ENCODE measurements at places on chromosomes 2 and 18.

- no peak for DNase-seq
Observed at GRCh38 chr2:29787473-29788465, 133.6 kb downstream of the ALK start.

- DNase-seq: no peak
Observed at GRCh38 chr18:57845605-57846074, 42.5 kb upstream of the ATP8B1 start.

- no peak for DNase-seq
Observed at GRCh38 chr2:48723129-48723528, 32.4 kb downstream of the LHCGR start.

GRCh38 chr2:71510196-71510807, 56.9 kb downstream of the DYSF start:
- DNase-seq: peak; percentile 47

DNA sequence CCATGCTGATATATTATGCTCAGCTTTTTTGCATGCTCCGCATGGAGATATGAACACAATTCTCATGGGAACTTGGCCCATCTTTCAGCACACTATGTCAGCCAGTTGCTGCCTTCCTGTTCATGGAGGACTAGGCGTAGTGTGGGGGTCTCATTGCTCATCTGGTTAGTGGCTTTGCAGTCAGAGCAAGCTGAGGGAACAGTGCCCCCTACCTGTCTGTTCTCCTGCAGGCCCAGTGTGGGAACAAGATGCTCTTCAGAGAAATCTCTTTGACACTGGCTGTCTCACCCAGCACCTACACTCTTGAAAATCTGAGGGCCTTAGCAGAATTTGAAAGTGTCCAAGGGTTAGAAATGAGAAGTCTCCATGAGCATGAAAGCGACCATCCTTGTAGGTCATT, 47.1 kb downstream of the SPTBN1 start:
- peak; percentile 52 for DNase-seq

- no peak for DNase-seq
Observed at GRCh38 chr2:75959724-75960471, 249.2 kb upstream of the GCFC2 start.

- DNase-seq: no peak
Observed at GRCh38 chr18:31741097-31741735, 19.5 kb downstream of the SLC25A52 start.

DNA sequence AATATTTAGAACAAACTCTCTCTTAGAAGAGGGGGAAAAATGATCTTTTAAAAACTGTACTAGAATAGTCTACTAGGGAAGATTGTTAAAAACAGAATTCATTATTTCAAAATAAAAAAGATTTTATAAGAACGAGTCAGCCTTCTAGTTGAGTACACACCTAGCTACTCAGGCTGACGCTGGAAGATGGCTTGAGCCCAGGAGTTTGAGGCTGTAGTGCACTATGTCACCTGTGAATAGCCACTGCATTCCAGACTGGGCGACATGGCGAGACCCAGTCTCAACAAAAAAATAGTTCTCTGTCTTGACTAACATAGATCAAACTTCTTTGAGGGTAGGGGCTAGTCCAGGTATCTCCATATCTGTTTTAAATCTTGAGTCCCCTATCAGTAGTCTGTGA, 33.9 kb downstream of the ERLEC1 start:
- DNase-seq: no peak

DNA sequence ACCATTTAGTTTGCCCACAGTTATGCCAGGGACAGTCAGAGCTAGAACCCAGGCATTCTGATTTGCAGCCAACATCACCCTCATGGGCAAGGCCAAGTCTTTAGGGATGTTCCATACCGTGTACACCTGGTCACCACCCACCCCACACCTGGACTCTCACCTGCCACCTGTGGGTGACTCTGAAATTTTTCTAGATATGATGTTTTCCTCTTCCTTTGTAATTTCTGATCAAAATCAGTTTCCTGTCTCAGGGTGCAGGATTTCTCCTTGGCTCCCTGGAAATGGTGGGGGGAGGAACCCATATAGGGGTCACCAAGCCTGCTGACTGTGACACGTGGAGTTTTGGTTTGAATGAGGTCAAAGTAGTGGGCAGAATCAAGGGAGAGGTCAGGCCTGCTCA, 138.2 kb downstream of the ACOXL start:
- no peak for DNase-seq

- DNase-seq: no peak
Observed at GRCh38 chr2:46362667-46363012, 65.4 kb downstream of the EPAS1 start.

DNA sequence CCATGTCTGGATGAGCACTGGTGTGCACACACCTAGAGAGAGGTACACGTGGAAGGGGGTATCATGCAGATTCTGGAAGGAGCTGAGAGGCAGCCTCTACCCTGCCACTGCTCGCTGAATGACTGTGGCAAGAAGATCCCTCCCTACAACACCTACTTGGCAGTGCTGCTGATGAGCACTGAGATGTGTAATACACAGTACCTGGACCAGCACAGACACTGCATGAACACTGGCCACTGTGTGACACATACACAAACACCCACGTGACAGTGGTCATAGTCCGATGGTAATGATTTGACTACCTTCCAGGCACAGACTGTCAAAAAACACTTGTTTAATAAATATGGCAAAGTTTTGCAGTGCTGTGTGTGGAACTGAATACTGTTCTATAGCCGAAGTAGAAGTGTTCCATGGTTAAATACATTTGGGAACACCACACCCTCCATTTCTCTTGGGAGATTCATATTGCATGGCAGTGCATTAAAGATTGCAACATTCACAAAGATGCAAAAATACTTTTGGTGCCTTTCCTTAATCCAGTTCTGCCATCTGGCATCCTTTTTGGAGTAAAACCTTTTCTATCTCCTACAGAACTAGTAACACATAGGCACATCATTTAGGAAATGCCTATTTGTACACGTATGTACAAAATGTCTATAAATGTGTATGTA, 29.6 kb downstream of the MRPS5 start:
- DNase-seq: no peak

DNA sequence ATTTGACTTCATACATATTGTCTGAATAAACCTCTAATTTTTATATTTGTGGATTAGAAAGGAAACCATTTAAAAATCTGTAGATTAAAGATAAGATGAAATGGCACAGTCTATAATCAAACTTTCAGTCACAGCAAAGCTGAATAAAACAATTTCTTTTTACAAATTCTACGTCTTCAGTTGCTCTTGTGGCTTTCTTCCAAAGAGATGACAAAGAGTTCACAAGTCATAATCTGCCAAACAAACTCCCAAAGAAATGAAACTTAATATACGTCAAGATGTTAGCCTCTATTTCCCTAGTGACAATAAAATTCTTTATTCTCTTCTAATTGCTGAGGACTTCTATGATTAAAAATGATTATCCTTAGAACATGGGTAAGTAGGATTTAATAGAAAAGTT, 66.3 kb downstream of the FIGN start:
- DNase-seq: no peak

DNA sequence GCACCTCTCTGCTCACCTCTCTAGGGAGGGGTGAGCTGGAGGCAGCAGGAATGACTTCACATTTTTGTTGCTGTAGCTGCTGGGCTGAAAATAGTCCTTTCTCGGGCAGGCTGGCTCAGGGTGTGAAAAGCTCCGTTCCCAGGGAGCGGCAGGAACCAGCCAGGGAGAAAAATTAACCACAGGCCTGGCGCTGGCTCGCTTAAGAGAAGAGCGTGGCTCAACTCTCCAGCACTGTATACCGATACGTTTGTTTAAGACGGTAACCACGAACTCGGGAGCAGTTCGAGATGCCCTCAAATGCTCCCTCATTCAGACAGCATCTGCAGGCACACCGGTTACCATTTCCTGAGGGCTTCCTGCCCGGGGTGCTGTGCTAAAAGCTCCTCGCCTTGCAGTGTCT, 129.6 kb downstream of the CELF4 start:
- DNase-seq: no peak

- no peak for DNase-seq
Observed at GRCh38 chr2:156038021-156038420, 294.5 kb downstream of the NR4A2 start.

DNA sequence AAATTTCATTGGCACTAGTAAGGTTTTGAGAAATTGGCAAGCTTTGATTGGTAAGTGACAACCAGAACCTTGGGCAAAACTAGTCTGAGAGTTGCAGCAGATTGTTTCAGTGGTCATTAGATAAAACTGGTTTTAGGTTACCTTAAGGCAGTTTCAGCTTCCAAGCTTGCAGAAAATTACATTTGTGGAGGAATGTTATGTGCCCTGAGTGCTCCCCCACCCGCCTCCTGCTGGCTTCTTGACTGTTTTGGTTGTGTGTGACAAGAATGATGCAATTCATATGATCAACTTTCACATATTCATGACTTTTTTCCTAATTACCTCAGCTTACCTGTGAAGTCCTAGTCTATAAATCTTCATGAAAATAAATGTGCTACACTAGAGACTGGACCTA, 599.5 kb upstream of the ZNF804A start:
- no peak for DNase-seq

- no peak for DNase-seq
Observed at GRCh38 chr18:54991981-54992380, 32.7 kb upstream of the CCDC68 start.

GRCh38 chr18:26497866-26498265, 50.5 kb downstream of the KCTD1 start:
- no peak for DNase-seq

DNA sequence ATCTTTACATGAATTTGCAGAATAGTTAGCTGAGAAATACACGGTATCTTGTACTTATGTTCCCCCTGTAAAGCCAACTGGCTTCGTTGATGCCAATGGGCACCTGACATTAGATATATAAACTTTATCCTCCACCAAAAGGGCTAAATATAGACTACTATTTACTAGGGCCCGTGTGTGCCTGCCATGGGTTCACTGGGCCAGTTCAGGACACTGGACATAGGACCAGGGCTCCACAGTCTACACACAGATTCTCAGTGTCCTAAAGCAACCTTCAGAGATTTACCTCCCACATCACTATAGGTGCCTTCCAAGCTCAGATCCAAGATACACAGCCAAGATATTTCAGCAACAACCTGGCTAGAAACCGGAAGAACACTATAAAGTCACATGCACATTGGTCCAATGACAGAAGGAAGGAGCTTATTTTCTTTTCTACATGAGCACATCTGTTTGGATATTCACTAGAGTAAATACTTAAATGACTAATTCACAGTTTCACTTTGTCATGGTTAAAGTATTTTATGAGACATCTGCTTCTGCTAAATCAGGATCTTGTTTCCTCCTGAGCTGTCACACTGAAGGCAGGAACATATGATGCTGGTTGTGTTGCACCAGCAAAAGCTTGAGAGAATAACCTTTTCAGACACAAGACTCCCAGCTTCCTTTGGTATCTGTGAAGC, 95.1 kb downstream of the MYO5B start:
- peak; percentile 81 for DNase-seq

DNA sequence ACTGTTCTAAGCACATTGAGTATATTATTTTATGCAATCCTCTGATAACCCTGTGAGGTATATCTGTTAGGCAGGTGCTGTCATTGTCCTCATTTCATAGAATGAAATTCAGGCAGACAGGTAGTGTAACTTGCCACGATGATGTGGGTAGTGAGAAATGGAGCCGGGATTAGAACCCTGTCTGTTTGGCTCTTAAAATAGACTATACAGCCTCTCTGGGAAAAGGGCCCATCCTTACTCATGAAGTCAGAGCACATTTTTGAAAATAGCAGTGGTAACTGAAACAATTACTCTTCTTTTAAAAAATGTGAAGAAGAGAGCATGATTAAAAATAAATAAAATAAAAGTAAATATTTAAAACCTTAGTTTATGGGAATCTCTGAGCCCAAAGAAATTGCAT, 23.0 kb downstream of the FAM171B start:
- no peak for DNase-seq

DNA sequence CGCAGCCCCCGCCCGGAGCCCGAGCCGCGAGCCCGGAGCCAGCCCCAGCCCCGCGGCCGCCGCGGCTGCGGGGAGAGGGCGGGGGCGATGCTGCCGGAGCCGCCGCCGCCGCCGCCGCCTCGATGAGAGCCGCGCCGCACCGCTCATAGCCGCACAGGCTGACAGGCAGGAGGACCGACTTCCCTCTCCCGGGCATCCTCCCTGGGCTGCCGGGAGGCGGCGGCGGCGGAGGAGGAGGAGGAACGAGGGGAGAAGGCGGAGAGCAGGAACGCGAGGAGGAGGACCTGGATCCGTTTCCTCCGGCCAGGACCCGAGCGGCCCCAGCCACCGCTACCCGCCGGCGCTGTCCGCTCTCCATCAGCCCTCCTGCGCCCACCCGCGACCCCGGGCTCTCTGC, 370 bp downstream of the KLHL29 start:
- DNase-seq: no peak

DNA sequence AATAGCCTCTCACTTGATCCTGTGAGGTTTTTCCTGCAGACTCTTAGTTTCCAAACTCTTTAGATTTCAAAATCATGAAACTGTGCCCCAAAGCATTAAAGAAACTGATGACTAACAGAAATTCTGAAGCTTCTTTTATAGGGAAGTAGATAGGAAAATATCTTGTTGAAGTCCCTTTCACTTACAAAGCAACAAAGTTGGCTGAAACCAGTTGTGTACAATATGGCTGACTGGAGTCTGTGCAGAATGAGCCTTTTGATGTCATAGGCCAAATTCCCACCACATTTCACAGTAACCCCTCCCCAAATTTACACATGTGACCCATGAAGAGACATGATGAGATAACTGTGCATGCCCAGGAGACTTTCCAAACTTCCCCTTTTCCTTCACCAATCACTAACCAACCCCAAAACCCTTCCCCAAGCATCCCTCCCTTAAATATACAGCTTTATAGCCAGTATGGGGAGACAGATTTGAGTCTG, 61.7 kb upstream of the NCK2 start:
- no peak for DNase-seq

DNA sequence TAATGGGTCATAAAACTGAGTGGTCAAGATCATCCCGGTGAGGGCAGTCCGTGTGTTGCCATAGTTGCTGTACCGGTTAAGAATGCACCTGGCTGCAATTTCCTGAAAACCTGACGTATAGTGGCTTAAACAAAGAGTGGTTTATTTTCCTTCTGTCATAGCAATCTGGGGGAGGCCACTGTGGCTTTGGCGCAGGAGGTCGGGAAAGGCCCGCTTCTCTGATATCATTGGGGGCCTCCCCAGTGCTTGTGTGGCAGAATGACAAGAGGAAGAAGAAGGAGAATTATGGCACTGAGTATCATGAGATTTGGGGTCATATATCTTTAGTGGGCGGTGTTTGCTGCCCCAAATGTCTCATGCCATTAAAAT, 4.4 kb downstream of the C2orf92 start:
- no peak for DNase-seq

DNA sequence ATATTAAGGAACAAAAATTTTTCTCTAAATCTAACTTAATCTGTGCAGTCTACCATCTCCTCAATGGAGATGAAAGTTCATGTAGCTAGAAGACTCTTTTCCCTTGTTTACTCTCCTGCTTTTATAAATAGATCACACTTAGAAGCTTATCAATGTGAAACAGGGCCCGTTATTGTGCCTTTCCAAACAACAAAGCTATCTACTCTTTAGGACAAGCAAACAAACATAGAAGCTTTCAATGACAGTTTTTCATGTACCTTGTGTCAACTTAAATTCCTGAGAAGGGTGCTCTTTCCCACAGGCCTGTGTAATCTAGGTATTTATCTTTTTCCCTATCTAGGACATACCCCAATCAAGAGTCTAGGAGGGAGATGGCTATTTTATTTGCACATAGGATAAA, 247.8 kb upstream of the CWC22 start:
- DNase-seq: no peak
